ENCODE measurements at places on chromosomes 11 and 22. TPM values are rescaled to one million over a fixed set of nuclear protein-coding genes. Genes with fewer than 3 reads are reported as not detected.

DNA sequence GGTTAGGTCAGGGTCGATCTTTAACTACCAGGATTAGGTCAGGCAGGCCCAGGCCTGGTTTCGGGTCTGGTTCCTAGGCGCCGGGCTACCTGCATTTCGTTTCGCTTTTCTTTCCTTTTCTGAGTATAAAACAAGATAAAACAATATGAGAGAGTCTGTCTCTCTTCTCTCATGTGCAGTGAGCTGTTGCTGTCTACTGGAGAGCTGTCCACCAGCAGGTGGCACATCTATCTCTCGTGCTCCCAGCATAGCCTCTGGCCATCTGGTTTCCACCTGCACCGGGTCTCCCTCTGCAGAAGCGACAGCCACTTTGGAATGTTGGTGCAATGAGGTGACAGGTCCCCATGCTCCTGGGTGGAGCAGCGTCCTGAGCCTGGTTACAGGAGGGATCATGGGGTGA, 27.6 kb downstream of the RIBC2 start:
- DNase-seq, result no peak

- no peak for DNase-seq
Measured at GRCh38 chr11:104126464-104126863, 37.5 kb downstream of the PDGFD start.

The NNMT gene
- total RNA-seq, result 27.2 TPM

GRCh38 chr22:35835998-35836691, 118.5 kb downstream of the APOL5 start:
- peak; percentile 49 for DNase-seq

- DNase-seq, result peak; percentile 9
Measured at GRCh38 chr11:2576111-2576510, 123.7 kb downstream of the KCNQ1OT1 start.

GRCh38 chr11:121437018-121437685, 15.0 kb upstream of the SORL1 start:
- DNase-seq, result no peak

GRCh38 chr11:119134389-119134978, 13.1 kb downstream of the HINFP start:
- no peak for DNase-seq

GRCh38 chr22:40341604-40342003, 4.7 kb upstream of the ADSL start:
- DNase-seq, result no peak

The LMNTD2 gene
- 13.6 TPM for total RNA-seq

DNA sequence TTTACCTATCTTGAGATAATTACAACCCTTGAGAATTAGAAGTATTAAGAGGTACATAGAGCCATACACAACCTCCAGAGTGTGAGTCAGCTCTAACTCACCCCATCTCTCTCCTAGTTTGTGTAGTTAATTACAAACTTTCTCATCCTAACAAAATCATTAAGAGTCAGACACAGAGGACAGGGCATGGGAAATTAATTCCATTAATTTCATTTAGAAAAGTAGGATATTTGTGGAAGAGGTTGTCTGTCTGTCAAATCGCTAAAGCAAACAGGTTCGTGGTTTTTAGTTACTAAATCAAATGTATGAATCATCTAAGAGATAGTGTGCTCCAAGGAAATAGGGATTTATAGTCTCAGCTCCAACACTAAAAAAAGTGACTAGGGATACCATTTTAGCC, 1261.4 kb upstream of the TENM4 start:
- DNase-seq, result no peak

DNA sequence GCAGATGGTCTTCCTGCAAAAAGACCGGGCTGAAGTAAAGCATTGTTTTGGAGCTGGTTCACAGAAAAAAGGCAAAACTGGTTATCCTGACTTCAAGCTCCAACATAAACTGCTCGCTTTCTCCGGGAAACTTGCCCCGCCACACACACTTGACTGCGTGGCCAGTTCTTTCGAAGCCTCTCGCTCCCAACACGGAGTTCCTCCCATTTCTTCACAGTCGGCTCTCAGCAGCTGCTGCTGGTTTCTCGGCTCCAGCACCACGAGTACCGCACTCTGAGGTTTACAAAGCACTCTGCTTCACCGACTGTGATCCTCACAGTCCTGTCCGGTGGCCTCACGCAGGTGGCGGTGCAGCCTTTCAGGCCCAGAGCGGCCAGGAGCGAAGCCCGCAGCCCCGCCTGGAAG, 264 bp downstream of the CHEK1 start:
- no peak for DNase-seq

DNA sequence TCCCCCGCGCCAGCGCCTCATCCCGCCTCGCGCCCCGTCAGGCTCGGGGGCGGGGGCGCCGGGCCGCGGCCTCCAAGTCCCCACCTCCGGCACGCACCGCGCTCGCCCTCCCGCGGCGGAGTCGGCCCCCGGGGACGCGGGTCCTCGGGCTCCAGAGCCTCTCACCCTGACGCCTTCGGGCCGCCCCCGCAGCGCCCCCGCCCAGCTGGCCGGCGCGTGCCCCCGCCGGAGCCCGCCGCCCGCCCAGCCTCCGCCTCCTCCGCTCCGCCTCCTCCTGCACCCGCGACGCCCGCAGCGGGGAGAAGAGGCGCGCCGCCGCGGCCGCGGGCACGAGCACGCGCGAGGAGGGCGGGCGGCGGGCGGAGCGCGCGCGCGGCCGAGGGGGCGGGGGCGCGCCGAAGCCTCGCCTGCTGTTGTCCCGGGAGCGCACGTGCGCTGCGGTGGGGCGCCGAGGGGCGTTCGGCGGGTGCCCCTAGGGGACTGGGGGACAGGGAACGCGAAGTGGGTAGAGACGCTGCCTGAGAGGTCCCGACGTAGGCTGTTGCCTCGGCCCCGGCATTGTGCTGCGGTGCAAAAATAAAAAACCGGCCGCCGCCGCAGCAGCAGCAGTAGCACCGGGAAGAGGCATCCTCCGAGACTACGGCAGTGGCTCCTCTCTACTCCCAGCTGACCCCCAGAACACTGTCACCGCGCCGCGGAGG, 87.4 kb upstream of the ARHGAP32 start:
- peak; percentile 78 for DNase-seq

The TRIM49 gene
- total RNA-seq, result not detected

The NAALAD2 gene
- 0.89 TPM for total RNA-seq

- no peak for DNase-seq
Measured at GRCh38 chr11:105918600-105918999, 103.4 kb downstream of the MSANTD4 start.

GRCh38 chr11:96079691-96080090, 155.8 kb upstream of the MTMR2 start:
- DNase-seq, result no peak

- no peak for DNase-seq
Measured at GRCh38 chr11:110986016-110986415, 259.5 kb upstream of the POU2AF2 start.

GRCh38 chr11:85751724-85752123, 59.2 kb downstream of the SYTL2 start:
- no peak for DNase-seq

- DNase-seq, result no peak
Measured at GRCh38 chr11:129723761-129724162, 91.9 kb upstream of the TMEM45B start.

GRCh38 chr22:22094921-22095320, 112.3 kb upstream of the TOP3B start:
- no peak for DNase-seq

The CECR2 gene
- 0.21 TPM for total RNA-seq

DNA sequence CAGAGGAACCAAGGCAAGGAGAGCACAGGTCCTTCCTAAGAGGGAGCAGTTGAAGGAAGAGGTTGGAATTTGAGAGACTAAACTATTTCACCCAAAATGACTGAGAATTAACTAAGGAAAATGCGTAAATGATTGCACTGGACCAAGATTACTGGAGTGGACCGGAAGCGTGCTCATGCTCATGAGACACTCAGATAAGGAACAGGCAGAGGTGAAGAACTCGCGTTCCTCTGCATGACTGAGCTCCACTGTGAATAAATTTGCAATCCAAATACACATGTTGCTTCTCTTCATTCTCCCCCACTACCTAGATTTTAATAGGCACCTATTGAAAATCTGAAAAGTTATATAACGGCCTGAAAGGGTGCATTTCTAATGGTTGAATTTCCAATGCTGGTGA, 207.0 kb downstream of the KIRREL3 start:
- no peak for DNase-seq

The SYT8 gene
- 0.75 TPM for total RNA-seq

The RAPSN gene
- 0.61 TPM for total RNA-seq

DNA sequence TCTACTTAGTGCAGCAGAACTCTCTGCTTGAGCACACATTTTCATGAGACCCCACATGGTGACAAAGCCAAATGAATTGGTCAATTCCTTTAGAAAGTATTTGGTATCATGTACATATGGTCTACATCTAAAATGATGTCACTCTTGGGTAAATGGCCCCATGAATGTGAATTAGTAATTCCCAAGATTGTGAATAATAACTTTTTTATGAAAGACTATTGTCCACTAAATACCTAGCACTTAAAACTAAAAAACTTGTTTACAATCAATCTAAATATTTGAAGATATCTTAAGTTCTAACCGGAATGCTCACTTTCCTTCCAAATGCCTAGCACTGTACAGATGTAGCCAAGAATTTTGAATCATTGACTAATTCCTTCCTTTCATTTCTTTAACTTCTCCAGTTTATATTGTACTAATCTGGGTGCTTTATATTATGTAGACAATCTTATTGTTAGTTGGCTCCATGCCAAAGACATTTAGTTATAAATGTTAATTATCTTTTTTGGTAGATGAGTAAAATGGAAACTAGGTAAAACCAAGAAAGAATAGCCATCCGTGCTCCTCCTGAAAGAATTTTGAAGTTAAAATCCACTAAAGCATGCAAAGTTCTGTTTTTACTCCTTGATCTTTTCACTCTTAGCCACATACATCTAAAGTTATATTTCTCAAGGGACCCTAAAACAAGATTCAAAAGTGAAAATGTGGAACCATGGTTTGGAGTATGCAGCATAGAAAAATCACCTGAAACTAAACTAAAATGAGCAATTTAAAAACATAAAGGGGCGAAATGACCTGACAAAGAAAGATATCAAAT, 145.0 kb upstream of the ARHGAP20 start:
- no peak for DNase-seq

GRCh38 chr11:60343094-60343704, 16.1 kb downstream of the MS4A6E start:
- DNase-seq, result no peak

DNA sequence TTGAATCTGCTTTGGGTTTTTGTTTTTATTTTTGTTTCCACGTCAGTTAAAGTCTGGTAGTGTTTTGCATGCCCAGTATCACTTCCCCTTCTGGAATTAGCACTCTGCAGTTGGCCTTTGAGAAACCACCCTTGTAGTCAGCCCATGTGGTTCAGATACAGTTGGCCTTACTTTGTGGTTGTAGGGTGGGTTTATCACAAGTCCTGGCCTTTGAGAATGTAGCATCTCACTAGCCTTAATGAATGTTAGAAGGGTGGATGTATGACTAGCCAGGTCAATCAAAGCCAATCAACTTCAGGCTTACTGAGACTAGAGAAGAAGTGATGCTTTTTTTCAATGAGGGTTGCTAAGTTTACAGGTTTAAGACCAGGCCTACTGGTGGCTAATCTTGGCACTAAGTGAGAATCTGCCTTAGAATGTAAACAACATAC, 19.8 kb downstream of the ARL14EP start:
- DNase-seq, result no peak

The E2F8 gene
- 4.3 TPM for total RNA-seq

GRCh38 chr11:98549571-98549970, 471.2 kb upstream of the CNTN5 start:
- DNase-seq, result no peak

DNA sequence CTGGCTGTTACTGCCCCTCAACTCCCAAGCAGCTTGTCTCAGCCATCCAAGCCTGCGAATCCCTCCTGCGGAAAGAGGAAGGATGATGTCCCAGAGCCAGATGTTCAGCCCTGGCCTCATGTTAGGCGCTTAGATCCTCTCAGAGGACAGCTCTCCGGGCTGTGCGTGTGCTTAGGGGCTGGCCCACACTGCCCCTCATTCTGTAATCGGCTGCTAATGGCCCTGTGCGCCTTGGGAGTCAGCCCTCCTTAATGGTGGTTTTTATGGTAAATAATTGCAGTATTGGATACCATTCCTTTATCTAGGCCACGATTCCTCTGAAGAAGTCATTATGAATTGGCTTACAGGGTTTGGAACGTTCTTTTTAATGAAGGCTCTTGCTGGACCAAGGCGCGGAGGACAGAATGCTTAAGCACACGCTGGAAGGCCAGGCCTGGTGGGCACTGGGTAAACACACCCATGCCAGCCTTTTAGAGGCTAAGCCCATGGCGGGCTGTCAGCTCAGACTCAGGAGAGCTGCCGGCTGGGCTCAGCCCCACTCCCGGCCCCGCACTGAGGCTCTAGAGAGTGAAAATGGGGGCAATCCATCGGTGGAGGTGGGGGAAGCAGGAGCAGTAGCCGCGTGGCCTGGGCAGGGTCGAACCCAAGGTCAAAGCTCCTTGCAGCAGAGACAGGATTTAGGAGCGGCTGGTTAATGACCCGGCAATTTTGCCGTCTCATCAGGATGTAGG, 1157.5 kb downstream of the BRD1 start:
- no peak for DNase-seq

The C1QTNF5 gene
- 9.3 TPM for total RNA-seq

DNA sequence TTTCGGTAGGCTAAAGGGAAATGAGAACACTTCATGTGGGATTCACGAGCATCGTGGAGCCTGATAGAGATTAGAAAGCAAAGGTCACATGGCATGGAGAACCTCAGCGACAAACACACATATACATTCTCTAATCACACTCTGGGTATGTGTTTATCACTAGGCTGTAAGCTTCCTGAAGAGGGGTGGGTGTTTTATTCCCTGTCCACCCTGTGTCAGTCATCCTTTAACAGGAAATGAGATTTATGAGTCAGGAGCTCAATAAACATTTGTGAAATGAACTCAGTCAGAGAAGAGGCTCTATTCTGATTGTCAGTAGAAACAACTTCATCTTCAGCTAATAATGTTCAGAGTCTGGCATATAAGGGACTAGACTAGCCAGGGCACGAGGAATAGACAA, 71.7 kb upstream of the EIF3M start:
- no peak for DNase-seq

GRCh38 chr11:29781268-29781667, 235.6 kb downstream of the KCNA4 start:
- DNase-seq, result no peak

DNA sequence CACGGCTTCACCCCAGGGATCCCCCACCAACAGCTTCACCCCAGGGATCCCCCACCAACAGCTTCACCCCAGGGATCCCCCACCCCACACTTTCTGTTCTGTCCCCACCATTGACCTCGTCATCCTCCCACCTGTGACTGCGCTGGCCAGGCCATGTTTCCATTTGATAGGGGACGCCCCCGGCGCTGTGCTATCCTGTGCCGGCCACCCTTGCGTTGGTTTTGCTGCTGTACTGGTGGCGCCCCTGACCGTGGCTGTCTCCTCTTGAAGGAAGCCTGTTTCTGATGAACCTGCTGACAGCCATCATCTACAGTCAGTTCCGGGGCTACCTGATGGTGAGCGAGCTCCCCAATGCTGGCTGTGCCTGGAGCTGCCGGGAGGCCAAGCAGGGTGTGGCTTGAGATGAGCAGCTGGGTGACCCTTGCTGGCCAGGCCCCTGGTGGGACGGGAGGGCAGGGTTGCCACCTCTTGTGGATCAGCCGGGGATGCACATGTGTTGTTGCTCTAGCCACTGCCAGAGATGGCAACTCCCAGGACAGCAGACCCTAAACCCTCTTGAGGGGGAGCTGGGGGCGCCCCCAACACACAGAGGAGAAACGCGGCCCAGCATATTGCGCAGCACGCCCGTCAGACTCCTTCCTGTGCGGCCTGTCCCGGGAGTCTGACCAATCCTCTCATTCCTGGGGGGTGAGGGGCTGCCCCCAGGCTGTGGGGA, 22.5 kb downstream of the TPCN2 start:
- no peak for DNase-seq

Measured in left colon (tissue), 2 donors.